Subcutaneous adipose tissue (tissue), 4 donors: ENCODE measurements at places on chromosomes 2 and 18. TPM values are rescaled to one million over a fixed set of nuclear protein-coding genes. Genes with fewer than 3 reads are reported as not detected.

The RNU2-63P gene
- not detected for total RNA-seq

The HDLBP gene
- 581 TPM for total RNA-seq

The IL36RN gene
- not detected for total RNA-seq

The TRAPPC12 gene
- total RNA-seq = 41.3 TPM

The C2orf49 gene
- total RNA-seq = 30.5 TPM

The CCDC74A gene
- total RNA-seq = 3.0 TPM

The ZNF396 gene
- total RNA-seq = 2.3 TPM

The TRIM43 gene
- total RNA-seq = not detected

The ABCB11 gene
- 14.1 TPM for total RNA-seq

The KIAA2012 gene
- not detected for total RNA-seq

The DNAJC5G gene
- 0.88 TPM for total RNA-seq

The CRACDL gene
- 8.3 TPM for total RNA-seq

The G6PC2 gene
- not detected for total RNA-seq

The TMEM163 gene
- total RNA-seq = 3.2 TPM

The SCN2A gene
- 0.33 TPM for total RNA-seq

The TTN gene
- total RNA-seq = 59.8 TPM

The DNAH6 gene
- total RNA-seq = 0.85 TPM

The STAT4 gene
- total RNA-seq = 7.8 TPM

The CFC1B gene
- not detected for total RNA-seq

The FLACC1 gene
- 1.8 TPM for total RNA-seq

The VWA3B gene
- total RNA-seq = not detected

The SUMO1 gene
- 93.8 TPM for total RNA-seq

The TTR gene
- total RNA-seq = not detected

The ANKRD23 gene
- 4.3 TPM for total RNA-seq

The IKZF2 gene
- 33.3 TPM for total RNA-seq

The DNAH7 gene
- 1.5 TPM for total RNA-seq

The CXCR2 gene
- 3.0 TPM for total RNA-seq

The ATP9B gene
- total RNA-seq = 39.9 TPM

The GALNT13 gene
- 15.8 TPM for total RNA-seq

The DLX2 gene
- not detected for total RNA-seq

The PSMA8 gene
- not detected for total RNA-seq

The UGT1A8 gene
- total RNA-seq = not detected

The C2orf80 gene
- not detected for total RNA-seq

The CRYGD gene
- total RNA-seq = not detected

The C2orf74 gene
- total RNA-seq = 27.1 TPM

The DES gene
- 6.0 TPM for total RNA-seq

The KIF5C gene
- total RNA-seq = 1.5 TPM

The ZNF516 gene
- total RNA-seq = 16.8 TPM

The CFAP65 gene
- total RNA-seq = not detected

The TXNDC2 gene
- total RNA-seq = not detected

The IGFBP5 gene
- 661 TPM for total RNA-seq

The NEUROD1 gene
- total RNA-seq = not detected

The HOXD4 gene
- 1.5 TPM for total RNA-seq

The NYAP2 gene
- total RNA-seq = not detected

The EVX2 gene
- total RNA-seq = 0.16 TPM

The CHRNG gene
- total RNA-seq = not detected

The SKA1 gene
- total RNA-seq = 0.75 TPM

The DCDC2C gene
- not detected for total RNA-seq

The STRADB gene
- total RNA-seq = 86.7 TPM

The ST8SIA5 gene
- total RNA-seq = not detected

The C1QL2 gene
- not detected for total RNA-seq

The DYNAP gene
- not detected for total RNA-seq

The SH3RF3 gene
- 6.6 TPM for total RNA-seq

The CLIP4 gene
- 103 TPM for total RNA-seq

The PHLPP1 gene
- total RNA-seq = 25.3 TPM

The SULT1C4 gene
- 4.0 TPM for total RNA-seq
